Left cardiac atrium (tissue), 4 donors: ENCODE measurements at places on chromosomes 12 and 14. TPM values are rescaled to one million over a fixed set of nuclear protein-coding genes. Genes with fewer than 3 reads are reported as not detected.

Gene KRT85
- not detected for total RNA-seq

Gene KRT83
- not detected for total RNA-seq

Gene CALCOCO1
- total RNA-seq = 160 TPM

Gene PA2G4
- total RNA-seq = 60.4 TPM

Gene GYS2
- total RNA-seq = not detected

Gene ADAM21
- total RNA-seq = 0.65 TPM

Gene CCDC197
- total RNA-seq = not detected

Gene OVCH1
- total RNA-seq = 0.31 TPM

Gene ANKRD33
- total RNA-seq = not detected

Gene ZNF84
- total RNA-seq = 15.5 TPM

Gene NPAS3
- total RNA-seq = 2.4 TPM

Gene CIDEB
- total RNA-seq = 6.9 TPM

Gene CLEC9A
- total RNA-seq = not detected

Gene GPR65
- 1.1 TPM for total RNA-seq

Gene USP30
- total RNA-seq = 7.7 TPM

Gene DCN
- total RNA-seq = 1,324 TPM

Gene SUPT16H
- total RNA-seq = 39.7 TPM

Gene LBHD2
- 0.47 TPM for total RNA-seq

Gene TAS2R10
- not detected for total RNA-seq
